ENCODE measurements at places on chromosomes 4 and X. TPM values are rescaled to one million over a fixed set of nuclear protein-coding genes. Genes with fewer than 3 reads are reported as not detected.

The NRK gene
- 2.1 TPM for total RNA-seq

The CT45A5 gene
- total RNA-seq: not detected

The TBX22 gene
- 0.38 TPM for total RNA-seq

The SATL1 gene
- total RNA-seq: not detected

The BST1 gene
- total RNA-seq: 3.8 TPM

The DUSP21 gene
- not detected for total RNA-seq
